Stimulated activated CD4-positive, alpha-beta T cell treated with anti-CD3 and anti-CD28 coated beads, Interleukin-1b, Interleukin-23, amount 100 ng/mL, for 1 hour (primary cell): ENCODE measurements at places on chromosomes 5 and 9.
A peak's percentile ranks its signal among the peaks of the same experiment; 100 is the strongest.

GRCh38 chr9:125038166-125038565, 97.3 kb upstream of the GOLGA1 start:
- DNase-seq = no peak

DNA sequence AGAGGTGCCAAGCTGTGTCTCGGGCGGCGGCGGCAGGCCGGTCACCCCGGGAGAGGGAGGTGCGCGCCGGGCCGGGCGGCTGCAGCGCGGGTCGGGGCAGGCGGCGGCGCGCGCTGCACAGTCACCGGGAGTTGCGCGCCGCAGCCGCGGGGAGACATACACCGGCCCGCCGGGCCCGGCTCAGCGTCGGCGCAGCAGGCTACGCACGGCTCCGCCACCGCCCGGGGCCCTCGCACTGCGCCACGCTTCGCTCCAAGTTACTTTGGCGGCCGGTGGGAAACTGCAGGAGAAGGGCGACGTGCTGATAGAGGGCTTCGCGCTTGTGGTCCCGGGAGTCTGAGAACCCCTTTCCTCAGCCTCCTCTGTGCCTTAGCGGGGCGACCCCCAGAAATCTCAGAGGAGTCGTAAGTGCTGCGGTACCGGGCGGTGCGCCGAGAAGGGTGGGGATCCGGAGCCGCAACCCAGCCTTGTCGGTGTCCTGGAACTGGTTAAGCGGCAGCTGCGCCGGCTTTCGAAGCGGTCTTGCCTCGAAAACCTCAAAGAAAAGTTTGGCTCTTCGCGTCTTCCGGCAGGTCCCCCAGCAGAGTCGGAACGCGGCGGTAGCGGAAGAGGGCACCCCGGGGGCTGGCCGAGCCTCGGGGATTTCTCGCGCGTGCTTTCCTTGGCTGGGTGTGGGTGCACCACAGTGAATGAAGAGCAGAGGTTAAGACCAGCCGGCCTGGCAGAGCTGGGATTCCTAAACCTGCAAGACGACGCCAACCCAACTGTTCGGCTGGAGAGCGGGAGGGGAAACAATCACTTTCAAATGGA, at the start of gene EFNA5:
EFNA5 (minus strand) TSS at position 6 of the 810 bp plus-strand sequence.
- no peak for DNase-seq

- DNase-seq = no peak
Observed at GRCh38 chr9:97311798-97312500, 4.5 kb downstream of the CCDC180 start.

GRCh38 chr5:32394981-32395380, 49.6 kb downstream of the ZFR start:
- DNase-seq = no peak

- DNase-seq = no peak
Observed at GRCh38 chr5:72515211-72515610, 8.0 kb upstream of the ZNF366 start.

- no peak for DNase-seq
Observed at GRCh38 chr5:11992518-11992917, 88.3 kb upstream of the CTNND2 start.

- no peak for DNase-seq
Observed at GRCh38 chr5:159576902-159577301, 246.6 kb upstream of the IL12B start.

GRCh38 chr5:157568720-157569119, 6.9 kb downstream of the ADAM19 start:
- DNase-seq = no peak

GRCh38 chr9:32291370-32291769, 93.1 kb upstream of the ACO1 start:
- DNase-seq = no peak

DNA sequence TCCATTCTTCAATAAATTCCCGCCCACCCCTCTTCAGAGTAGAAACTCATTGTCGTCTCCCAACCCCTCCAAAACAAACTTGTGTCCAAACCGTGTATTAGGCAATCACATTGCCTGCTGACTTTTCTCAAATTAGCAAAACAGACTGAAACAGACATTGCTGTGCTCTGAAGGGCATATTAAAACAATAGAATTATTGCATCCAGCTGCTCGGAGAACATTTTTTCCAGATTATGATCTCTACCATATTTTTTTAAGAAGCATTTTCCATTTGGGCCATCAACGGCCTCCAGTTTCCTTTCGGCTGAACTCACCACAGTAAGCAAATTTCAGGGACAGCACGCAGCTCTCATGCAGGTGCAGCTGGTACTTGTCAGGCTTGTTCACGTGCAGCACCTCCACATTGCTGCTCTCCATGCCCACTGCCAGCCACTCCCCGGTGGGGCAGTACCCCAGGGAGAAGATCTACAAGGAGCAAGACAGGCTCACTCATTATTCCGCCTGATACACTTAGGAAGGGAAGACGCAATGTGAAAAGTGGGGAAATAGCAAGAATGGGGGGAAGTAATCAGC, 104.1 kb downstream of the TLE1 start:
- DNase-seq = no peak

DNA sequence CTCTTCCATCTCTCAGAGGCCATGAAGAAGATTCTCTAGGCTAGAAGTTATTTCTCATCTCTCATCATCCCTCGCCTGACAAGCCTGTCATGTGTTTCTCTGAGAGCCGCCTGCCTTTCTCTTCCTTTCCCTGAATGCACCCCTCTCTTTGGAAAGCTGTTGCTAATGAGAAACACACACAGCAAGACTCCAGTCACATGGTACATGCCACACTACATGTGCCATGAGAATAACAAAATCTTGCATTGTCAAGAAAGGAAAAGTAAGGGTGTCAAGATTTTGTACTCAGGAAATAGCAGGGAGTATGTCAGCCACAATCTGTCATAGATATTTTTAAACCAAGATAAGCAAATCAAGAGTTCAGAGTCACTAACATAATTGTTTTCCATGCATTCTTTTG, 8.9 kb downstream of the AGXT2 start:
- DNase-seq = no peak

DNA sequence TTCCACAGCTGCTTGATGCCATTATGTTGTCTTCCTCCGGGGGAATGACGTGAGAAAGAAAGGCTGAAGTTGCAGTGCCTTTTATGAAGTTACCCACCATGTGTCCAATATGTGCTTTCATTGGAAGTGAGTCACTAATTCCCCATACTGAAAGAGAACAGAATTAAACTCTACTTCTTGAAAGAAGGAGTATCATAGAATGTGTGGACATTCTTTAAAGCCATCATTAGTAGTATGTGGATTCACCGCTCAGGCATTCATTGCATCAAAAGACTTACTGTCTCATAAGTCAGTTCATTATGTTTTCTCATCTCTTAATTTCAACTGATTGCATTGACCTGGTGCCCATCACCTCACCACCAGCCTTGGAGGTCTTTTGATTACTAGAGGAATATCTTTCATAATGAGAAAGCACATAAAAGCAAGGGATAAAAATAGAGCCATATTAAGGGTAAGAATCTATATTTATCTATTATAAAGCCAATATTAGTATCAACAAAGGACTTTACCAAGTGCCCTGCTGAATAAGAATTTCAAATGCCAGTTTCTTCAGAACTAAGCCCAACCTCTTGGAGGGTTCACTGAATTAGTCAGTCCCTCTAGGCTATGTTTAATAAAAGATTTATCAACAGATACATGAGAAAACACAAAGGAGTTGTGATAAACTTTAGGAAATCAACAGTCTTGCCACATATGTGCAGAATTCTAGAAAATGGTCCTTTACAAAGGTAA, 516.1 kb downstream of the NTRK2 start:
- no peak for DNase-seq

GRCh38 chr5:11212706-11213105, 451.7 kb upstream of the DAP start:
- DNase-seq = no peak

GRCh38 chr5:157390551-157391297, 69.3 kb upstream of the NIPAL4 start:
- peak; percentile 8 for DNase-seq

GRCh38 chr9:84926793-84927192, 257.3 kb downstream of the NTRK2 start:
- DNase-seq = no peak

DNA sequence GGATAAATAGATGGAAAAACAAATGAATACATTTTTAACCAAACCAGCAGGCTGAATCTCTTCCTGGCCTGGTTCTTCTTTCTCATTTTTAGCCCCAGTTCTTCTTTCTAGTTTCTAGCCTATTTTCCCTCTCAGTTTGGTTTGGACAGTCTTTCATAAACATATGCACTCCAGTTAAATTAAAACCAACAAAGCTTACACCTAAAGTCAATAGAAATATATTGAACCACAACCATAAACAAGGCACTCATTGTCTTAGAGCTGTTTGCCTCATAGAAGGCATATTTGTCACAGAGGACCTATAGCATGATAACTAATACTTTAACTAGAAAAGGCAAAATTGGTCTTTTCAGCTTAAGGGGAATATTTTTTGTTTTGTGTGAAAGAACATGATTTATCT, 638.3 kb downstream of the NR2F1-AS1 start:
- no peak for DNase-seq
